ENCODE measurements at places on chromosomes 12 and 14. TPM values are rescaled to one million over a fixed set of nuclear protein-coding genes. Genes with fewer than 3 reads are reported as not detected.

The TBC1D30 gene
- total RNA-seq: 3.9 TPM

The GALNT9 gene
- total RNA-seq: not detected

The STYK1 gene
- not detected for total RNA-seq

The TARBP2 gene
- total RNA-seq: 35.6 TPM

DNA sequence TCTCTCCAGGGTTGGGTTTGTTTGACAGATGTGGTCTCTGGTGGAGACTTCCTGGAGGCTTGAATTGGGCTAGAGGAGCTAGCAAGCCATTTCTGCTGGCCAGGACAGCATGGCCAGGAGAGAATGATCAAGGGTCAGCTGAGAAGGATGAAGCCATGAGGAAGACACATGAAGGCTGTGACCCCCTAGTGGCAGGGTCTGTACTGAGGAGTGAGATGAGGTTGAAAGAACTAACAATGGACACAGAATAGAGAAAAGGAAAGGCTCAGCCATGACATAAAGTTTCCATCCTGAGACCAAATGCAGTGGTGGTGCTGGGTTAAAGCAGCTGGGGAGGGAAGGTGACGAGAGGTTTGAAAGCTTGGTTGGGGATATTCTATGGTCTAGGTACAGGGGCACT is 89.9 kb downstream of the NT5DC3 start:
- DNase-seq: no peak

DNA sequence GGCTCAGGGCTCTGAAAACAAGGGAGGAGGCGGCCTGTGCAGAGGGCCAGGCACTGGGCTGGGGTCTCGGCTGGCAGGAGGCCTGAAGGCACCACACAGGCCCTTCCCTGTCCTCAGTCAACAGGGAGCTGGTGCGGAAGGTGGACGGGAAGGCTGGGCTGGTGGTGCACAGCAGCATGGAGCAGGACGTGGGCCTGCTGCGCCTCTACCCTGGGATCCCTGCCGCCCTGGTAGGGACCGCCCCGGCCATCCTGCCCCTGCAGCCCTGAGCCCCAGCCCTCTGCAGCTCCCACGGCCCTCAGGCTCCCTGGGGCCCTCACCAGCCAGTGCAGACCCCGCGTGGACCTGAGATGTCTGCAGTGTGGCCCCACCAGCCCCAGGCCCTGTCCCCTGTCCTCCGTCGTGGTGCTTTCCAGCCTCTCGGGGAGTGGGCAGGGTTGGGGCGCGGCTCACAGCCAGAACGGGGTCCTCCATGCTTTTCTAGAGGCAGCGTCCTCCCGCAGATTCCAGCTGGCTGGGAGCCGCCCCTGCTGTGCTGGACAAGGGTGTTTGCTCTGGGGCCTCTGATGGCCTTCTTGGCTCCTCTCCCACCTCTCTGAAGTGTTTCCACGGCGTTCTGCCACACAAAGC is 18.1 kb downstream of the ASPG start:
- no peak for DNase-seq

- DNase-seq: no peak
These were observed 84.7 kb downstream of the BMP4 start for GRCh38 chr14:53871951-53872350.

DNA sequence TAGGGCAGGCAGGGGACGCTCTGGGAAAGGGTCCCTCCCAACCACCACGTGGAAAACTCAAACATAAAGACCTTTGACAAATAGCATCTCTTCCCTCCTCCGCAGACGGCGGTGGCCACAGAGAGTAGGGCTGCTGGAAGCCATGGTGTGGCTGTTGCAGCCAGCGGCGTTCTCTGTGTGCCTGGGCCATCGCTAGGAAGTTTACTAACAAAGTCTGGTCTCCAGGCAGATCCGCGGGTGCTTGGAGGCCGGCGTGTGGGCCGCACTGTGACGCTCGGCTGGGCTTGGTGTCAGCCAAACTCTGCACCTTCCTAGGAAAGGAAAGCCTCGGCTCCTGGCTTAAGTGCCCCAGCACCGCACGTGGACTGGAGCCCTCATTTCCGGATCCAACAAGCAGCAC is 65.6 kb downstream of the CCDC88C start:
- no peak for DNase-seq

GRCh38 chr12:29578731-29579130 is 81.2 kb upstream of the OVCH1 start:
- no peak for DNase-seq

GRCh38 chr14:96567289-96567899 is 65.2 kb downstream of the PAPOLA start:
- DNase-seq: no peak

GRCh38 chr12:5923751-5924150 is 21.3 kb downstream of the ANO2 start:
- no peak for DNase-seq

DNA sequence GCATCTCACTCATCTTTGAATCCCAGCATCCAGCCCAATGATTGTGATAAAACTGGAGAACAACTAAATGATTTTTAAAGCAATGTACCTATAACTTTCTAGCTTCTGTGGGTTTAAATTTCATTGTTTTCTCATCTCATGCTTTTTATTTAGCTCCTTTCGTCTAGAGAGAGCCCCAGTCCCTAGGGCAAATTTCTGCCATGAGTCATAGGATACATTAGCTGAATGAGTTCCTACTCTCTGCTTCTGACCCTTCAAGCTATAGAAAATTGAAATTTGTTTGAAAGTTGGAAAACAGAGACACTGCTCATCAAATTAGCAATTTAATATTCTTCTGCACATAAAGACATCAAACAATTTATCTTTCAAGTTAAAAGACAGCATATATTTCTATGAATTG is 113.9 kb downstream of the KIF21A start:
- no peak for DNase-seq

DNA sequence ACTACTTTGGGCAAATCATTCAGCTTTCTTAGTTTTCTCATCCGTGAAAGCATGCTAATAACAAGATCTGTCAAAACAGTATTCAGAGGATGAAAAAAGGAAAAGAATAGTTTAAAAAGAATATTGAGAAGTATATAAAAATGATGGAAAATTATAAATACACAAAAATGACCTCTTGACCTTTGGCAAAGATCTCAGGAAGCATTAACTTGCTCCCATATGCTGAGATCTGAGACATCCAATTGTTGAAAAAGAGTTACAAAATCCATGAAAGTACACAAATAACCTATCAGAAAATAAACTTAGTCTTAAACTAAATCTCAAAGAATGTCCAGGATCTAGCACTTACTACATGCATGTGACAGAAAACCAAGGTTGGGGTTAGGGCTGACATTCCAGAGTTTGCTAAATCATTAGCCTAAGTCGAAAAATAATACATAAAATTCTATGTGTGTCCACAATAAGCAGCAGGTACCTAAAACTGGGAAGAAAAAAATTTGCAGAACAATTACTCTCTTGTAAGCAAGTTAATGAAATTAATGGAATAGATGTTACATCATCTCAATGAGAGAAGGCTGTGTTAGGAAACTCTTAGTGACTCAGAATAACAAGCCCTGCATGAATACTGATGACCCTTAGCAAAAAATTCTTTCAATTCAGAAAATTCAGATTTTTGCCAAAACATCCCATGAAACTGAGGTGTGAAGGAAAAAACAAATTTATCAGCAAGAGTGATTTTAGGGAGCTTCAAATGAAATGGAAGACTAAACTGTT is 3.4 kb downstream of the PAH start:
- DNase-seq: no peak

GRCh38 chr14:47763188-47763854 is 87.9 kb upstream of the MDGA2 start:
- DNase-seq: no peak

DNA sequence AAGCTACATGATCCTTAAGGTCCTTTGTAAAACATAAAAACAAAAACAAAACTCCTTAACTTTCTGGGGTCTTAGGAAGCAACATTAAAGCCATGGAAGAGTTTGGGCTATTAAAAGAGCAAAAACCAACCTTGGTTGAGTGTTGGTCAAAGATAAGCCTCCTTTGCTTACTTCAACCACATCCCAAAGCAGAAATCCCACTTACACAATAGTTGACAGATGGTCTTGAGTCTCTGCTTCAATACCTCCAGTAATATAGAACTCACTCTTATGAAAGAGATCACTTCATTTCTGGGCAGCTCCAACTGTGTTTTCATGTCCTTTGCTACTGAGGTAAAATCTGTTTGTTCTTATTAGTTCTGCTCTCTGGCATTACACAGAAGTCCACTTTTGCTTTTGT is 125.8 kb downstream of the SLC38A4 start:
- DNase-seq: no peak

GRCh38 chr12:86826051-86826450 is 569.9 kb upstream of the MGAT4C start:
- DNase-seq: no peak

DNA sequence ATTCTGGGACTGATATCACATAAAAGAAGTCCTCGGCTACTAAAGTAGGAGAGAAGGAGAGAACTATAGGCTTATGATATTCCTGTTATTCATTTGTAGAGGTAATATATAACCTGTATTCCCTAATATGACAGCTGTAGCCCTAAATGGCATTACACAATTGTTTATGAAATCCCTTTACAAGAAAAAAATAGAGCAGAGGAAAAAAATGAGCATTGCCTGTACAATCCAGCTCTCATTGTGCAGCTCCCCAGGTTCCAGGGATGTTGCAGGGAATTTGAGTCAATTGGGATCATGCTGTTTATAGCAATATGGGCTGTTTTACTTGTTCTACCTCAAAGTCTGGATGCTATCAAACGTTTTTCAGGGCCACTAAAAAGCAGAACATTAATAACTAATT is 173.1 kb downstream of the APAF1 start:
- DNase-seq: no peak

Data from tibial nerve (tissue), 4 donors.